Nucleus accumbens (tissue), 56 donors: ENCODE measurements at places on chromosomes 2 and 18.

DNA sequence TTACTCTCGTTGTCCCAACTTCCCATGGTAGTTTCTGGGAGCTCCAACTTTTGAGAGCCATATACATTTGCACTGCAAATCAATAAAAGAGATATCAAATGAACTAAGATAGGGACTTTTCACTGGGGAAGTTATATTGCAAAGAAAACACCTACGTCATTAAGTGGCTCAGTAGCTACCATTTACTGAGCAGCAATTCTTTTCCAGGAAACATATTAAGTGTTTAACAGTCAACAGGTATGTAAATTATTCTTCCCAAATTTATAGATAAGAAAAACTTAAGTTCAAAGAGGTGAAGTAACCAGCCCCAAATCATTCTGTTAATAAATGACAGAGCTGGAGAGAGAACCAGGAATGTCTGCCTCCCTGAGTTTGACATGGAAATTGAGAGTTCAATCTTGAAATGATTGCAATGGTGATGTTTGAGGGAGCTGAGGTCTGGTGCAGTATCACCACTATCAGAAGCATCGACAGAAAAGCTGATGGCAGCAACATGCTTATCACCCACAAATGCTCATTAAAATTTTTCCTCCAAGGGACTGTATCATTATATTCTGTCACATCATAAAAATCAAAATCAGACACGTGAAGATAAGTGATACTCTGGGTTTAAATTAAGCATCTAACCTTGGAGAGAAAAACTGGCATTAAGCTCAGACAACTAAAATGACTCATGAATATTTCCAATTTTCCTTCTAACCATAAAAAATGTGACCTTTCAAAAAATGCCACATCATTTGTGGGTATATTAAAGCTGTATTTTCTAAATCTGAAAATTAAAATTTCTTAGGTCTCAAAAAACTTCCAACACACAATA lies 43.4 kb downstream of the GAREM1 start:
- DNase-seq = no peak

DNA sequence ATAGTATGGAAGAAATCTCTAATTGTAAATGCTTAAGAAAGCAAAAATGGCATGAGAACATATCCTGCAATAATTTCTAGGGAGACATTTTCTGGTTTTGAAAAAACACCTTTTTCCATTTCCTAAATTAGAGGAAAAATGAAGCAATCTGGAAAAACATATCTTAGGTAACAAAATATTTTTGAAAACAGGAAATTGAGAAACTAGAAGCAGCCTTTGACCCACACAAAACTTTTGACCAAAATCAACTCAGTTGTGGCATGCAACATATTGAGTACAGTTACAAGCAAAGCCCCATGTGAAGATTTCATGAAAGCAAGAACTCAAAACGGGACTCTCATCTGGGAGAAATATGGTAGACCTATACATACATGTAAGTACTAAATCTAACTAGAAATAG lies 28.6 kb upstream of the CHAC2 start:
- DNase-seq = no peak

DNA sequence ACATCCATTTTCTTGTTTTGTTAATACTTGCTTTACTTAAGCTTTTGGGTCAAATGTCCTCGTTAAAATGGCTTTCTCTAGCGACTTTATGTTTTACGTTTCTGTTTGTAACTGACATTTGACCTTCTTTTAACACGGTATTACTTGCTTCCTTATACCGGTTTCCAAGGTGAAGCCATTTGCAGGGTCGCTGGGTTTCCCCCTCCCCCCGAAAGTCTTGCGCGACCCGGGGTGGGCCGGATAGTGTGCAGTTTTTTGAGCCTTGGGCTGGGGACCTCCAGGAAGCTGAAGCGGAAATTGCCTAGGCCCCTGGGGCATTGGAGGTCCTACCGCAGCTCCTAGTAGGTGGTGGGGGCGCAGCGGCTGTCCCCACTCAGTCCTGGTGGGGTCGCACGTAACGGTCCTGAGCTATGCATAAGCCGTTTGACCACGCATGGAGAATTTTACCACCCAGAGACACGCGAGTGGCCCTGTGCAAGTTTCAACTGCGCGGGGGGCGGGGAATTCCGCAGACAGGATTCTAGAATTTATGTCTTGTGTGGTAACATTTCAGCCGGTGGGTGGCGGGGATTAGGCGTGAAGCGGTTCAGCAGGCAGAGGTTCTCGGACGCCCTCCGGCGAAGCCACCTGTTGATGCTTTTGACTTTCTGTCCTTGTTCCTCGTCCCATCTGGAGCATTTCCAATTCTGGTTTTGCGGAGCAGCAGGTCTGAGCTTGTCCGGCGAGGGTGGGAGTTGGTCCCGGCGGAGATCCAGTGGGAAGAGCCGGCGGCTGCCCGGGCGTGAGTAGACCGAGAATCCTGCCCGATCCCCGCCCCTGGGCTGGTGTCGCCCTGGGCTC lies 2.4 kb downstream of the CFLAR start:
- DNase-seq = peak; percentile 44

DNA sequence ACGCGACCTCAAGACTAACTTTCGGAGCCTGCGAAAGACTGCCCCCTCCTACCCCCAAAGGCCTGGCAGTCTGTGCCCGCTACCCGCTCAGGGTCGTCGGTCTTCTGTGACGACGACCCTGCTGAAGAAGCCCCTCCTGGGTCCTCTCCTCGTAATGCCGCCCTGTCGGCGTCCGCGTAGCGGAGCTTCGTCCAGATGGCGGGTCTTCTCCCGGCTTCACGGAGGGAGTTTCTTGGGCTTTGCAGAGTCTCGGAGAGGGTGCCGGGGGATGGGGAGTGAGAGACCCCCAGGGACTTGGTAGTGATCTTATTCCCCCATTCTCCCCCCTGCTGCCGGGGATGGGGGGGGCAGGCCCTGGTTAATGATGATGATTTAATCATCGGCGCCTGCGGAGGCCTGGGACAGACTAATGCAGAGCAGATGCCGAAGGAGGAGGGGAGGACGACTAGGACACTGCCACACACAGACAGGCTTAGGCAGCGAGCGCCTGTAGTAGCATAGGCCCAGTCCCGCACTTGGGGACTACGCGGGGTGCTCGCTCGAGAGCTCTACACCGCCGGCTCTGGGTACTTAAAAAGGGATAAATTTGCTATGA lies 528 bp upstream of the PCGF1 start:
- peak; percentile 63 for DNase-seq

GRCh38 chr2:45237128-45237527 lies 227.9 kb upstream of the SIX2 start:
- DNase-seq = no peak
